HepG2 (cell line): ENCODE measurements at places on chromosomes 1 and 21. TPM values are rescaled to one million over a fixed set of nuclear protein-coding genes. Genes with fewer than 3 reads are reported as not detected.

GRCh38 chr1:24021403-24022266, 41.5 kb upstream of the SRSF10 start:
- DNase-seq: peak; percentile 99

GRCh38 chr1:63612971-63613370, 19.8 kb downstream of the PGM1 start:
- no peak for DNase-seq

- peak; percentile 31 for DNase-seq
These were observed 41.5 kb downstream of the KIAA1614 start for GRCh38 chr1:180954005-180954800.

DNA sequence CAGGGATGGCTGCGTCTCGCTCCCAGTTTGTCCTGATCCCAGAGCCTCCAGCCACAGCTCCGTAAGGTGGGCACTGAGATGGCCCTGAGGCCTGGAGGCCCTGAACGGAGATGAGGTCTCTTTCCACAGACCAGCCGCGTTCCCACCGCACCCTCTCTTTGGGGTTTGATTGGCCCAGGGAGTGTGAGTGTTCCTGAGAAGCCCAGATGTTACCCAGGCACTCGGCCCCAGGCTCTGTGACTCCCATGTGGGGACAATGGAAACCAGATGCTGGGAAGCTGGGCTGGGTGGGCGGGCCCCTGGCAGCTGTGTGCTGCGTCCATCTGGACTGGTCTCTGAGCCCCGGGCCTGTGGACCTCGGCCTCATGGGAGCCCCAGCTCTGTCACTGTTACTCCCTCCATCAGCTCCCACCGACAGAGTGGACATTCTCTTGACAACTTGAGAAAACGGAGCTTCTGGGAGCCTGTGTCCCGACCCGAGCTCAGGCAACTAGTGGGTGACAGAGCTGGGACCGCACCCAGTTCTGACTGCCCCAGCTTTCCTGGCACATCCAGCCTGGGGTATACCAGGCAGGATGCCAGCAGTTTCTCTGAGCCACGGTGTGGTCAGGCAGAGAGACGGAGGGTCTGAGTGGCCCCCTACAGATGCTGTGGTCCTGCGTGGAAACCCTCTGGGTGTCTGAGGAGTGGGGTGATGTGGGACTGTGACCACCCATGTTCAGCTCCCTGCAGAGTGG, 9.8 kb upstream of the COL6A1 start:
- no peak for DNase-seq

DNA sequence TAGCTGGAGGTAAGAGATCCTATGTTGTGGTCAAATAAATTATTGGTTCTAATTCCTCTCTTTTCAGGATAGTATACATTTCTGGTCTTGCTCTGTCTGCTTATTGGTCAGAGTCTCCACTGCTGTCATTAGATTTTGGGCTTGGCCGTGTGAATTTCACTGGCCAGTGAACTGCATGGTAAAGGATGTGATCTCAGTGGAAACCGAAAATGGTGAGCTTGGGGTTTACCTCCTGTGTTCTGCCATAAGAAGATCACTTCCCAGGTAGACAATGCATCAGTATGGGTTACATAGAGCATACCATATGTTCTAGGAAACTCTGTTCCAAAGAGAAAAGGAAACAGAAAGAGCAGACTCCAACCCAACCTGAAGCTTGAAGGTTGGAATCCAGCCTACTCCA, 1123.3 kb upstream of the B3GALT2 start:
- no peak for DNase-seq

- no peak for DNase-seq
These were observed 2.0 kb downstream of the CAMK2N1 start for GRCh38 chr1:20483833-20484518.

DNA sequence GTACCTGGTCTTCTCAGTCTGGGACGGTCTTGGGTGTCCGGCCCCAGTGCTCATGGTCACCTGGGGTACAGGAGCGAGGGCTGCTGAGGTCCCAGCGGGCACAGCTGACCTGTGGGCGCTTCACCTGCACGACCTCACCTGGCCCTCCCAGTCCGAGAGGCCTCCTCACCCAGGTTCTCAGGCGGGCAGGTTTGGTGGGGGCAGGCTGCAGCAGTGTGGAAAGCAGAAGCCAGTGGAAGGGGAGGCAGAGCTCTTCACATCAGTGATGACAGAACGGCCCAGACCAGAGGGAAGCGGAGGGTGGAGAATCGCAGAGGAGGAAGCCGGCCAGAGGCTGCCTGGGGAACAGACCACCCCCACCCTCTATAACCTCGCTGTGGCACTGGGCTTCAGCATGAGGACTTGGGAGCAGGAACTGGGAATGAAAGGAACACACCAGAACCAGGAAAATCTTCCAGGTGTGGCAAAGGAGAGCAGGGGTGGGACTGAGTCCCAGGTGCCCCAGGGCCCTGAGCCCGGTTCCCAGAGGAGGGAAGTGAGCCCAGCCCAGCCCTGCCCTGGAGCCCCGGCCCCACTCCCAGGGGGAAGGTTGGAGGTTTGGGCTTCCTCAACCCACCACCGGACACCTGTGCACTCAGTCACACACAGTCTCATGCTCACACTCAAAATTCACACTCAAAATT, 265.2 kb upstream of the VAMP3 start:
- DNase-seq: no peak

- DNase-seq: no peak
These were observed 435.8 kb downstream of the MRPL39 start for GRCh38 chr21:25171438-25171837.

GRCh38 chr1:113686891-113687618, 72.2 kb downstream of the PHTF1 start:
- no peak for DNase-seq

- no peak for DNase-seq
These were observed 32.0 kb upstream of the PSEN2 start for GRCh38 chr1:226838456-226838855.

GRCh38 chr1:200079232-200079940, 51.9 kb downstream of the NR5A2 start:
- no peak for DNase-seq

DNA sequence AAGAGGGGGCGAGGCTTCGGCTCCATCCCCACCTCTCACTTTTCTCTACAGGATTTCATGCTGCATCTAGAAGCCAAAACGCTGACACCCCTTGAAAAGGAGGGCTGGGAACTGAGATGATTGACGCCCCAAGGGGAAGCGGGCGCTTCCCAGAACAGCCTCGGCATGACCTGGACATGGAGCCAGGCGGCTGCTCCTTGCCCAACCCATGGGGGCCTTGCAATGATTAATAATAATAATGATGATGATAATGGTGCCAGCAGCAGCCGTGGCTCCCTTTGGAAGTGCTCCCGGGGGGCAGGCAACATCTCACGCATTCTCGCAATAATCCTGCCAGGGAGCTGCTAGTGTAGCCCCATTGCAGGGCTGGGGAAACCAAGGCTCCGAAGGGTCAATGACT, 78.2 kb downstream of the RAP1GAP start:
- DNase-seq: no peak

- DNase-seq: peak; percentile 80
These were observed 38.2 kb upstream of the SLC25A33 start for GRCh38 chr1:9500756-9501754.

DNA sequence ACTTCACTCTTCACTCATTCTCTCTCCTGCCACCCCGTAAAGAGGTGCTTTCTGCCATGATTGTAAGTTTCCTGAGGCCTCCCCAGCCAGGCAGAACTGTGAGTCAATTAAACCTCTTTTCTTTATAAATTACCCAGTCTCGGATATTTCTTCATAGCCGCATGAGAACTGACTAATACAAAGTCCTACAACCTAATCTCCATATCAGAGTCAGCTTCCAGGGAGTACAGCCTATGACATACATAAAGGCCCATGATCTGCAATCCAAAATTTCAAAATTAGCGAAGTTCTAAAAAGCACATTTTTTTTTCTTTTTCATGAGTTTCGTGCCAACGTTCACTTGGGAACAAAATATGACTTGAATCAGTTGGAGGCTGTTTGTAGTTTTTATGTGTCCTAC, 256.9 kb upstream of the DUSP10 start:
- no peak for DNase-seq

GRCh38 chr1:245873883-245874671, 633.0 kb downstream of the SMYD3 start:
- DNase-seq: no peak

- DNase-seq: no peak
These were observed 30.0 kb upstream of the FGGY start for GRCh38 chr1:59266927-59267293.

GRCh38 chr21:32726839-32727686, 750 bp downstream of the SYNJ1 start:
- no peak for DNase-seq

DNA sequence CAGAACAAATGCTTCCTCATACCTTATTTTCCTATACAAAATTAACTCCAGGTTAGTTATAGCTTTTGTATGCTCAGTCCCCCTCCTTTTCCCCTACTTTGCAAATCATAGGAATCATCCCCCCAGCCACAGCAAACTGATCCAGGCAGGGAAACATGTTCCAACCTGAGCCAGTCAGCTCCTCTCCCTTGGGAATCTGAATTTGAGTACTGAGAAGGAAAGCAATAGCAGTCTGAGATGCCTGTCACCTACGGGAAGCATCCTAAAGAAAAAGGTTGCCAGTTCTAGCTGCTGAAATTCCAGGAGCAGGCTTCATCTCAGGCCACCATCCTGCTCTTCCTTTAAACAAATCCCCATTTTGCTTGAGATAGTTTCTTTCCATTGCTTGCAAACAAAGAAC, 6.9 kb downstream of the ADSS2 start:
- DNase-seq: no peak

GRCh38 chr21:38352536-38353219, 95.9 kb downstream of the KCNJ15 start:
- DNase-seq: peak; percentile 3

DNA sequence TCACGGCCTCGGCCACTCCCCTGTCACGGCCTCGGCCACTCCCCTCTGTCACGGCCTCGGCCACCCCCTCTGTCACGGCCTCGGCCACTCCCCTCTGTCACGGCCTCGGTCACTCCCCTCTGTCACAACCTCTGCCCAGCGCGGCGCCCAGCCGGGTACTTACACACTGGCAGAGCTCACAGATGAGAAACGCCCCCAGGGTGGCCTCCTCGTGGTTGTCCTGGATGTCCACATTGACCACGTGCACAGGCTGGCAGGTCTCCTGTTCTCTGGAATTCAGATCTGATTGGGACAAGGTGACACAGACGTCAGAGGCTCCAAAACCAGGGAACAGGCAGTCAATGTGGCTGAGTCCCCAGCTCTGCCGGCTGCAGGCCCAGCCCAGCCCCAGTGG, 3.3 kb upstream of the TMEM240 start:
- DNase-seq: no peak

- no peak for DNase-seq
These were observed 5.6 kb upstream of the SLC25A34 start for GRCh38 chr1:15730423-15730822.

DNA sequence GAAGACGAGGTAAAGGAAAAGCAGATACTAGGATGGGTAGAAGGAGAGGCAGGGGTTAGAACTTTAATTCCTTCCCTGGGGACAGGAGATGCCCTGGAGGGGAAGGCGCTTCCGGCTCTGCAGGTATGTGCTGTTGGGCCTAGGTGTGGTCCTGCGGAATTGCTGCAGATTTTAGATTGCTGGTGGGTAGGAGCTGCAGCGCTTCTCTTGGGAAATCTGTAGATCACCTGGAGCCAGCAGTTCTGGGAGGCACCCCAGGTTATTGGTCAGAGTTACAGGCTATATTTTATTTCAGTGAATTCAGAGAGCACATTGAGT, 1.1 kb downstream of the MGST3 start:
- DNase-seq: no peak

GRCh38 chr1:28631713-28632112, 11.2 kb downstream of the TAF12 start:
- no peak for DNase-seq

GRCh38 chr21:31299291-31300147, 44.5 kb downstream of the TIAM1 start:
- peak; percentile 5 for DNase-seq

GRCh38 chr1:183903101-183903500, 98.2 kb downstream of the RGL1 start:
- no peak for DNase-seq

The BGLAP gene
- polyA plus RNA-seq: 1.4 and 1.6 TPM in 2 replicates

The GNAT2 gene
- 0.08 TPM in 1 of 2 replicates, not detected in the other for polyA plus RNA-seq

The COG2 gene
- 16.0 and 16.8 TPM in 2 replicates for polyA plus RNA-seq

The LRIF1 gene
- 18.4 and 18.6 TPM in 2 replicates for polyA plus RNA-seq

The SYTL1 gene
- 11.1 and 15.8 TPM in 2 replicates for polyA plus RNA-seq

The XCL2 gene
- polyA plus RNA-seq: 0.50 TPM in 1 of 2 replicates, not detected in the other

The SHISA4 gene
- 1.0 and 1.1 TPM in 2 replicates for polyA plus RNA-seq

The THEM4 gene
- polyA plus RNA-seq: 11.2 and 13.9 TPM in 2 replicates

The PGLYRP3 gene
- polyA plus RNA-seq: not detected in 2 replicates

The MNDA gene
- polyA plus RNA-seq: not detected in 2 replicates

The NAV1 gene
- polyA plus RNA-seq: 0.04 TPM in 1 of 2 replicates, not detected in the other

The CXADR gene
- polyA plus RNA-seq: 99.1 and 110 TPM in 2 replicates

The HAO2 gene
- polyA plus RNA-seq: 0.05 and 0.08 TPM in 2 replicates
